ENCODE measurements at places on chromosomes 4 and X.

DNA sequence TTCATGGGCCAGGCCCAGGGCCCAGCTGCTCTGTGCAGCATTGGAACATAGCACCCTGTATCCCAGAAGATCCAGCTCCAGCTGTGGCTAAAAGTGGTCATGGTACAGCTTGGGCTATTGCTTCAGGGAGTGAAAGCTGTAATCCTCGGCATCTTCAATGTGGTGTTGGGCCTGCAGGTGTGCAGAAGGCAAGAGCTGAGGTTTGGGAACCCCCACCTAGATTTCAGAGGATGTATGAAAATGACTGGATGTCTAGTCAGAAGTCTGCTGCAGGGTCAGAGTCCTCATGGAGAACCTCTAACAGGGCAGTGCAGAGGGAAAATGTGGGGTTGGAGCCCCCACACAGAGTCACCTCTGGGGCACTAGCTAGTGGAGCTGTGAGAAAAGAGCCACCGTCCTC, 341.7 kb downstream of the PPP3CA start:
- no peak for DNase-seq

DNA sequence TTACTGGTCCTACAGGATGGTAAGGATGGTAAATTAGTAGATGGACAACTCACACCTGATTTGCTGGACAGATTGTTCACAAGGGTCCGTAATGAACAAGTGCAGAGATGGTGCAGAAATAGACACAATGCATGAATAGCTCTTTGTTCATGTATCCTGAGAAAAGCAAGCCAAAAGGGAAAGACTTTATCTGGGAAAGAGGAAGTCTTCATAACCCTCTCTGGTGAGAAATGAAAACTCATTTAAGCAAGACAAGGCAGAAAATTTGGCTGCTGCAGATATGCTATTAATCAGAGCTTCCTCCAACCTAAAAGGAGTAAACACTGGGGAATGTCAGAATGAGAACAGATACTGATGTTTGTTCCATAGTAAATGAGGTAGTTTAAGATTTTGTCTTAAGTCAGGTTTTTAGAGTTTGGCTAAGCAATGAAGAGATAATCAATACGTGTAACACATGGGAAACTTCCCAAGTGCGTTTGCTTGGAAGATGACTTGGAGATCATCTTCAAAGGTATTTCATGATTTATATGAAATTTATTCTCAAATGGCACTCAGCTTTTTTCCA, 152.4 kb upstream of the BMPR1B start:
- no peak for DNase-seq

DNA sequence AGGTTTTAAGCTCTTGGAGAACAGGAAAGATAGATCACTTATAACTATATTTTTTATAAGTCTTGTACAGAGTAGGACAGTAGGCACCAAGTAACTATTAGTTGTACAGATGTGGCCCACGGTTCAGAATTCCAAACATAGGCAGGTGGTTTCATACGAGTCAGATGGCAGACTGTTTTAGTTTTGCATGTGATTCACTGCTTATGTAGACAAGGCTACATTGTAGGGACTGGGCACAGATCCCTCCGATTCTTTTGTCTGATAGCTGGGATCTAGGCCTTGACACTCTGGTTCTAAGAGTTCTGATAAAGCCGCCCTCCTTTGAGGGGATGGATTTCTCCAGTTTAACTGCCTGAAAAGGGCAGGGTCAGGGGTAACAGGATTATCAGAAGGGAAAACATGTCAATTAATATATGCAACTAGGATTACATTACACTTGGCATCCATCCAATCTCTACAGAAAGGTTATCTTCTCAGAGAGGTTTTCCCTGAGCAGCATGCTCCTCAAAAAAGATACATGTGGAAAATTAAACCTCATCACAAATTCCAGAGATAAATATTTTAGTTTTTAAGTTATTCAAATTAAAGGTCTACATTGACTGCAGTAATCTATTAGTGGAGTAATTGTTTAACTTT, 87.8 kb downstream of the SPRY1 start:
- DNase-seq, result no peak

DNA sequence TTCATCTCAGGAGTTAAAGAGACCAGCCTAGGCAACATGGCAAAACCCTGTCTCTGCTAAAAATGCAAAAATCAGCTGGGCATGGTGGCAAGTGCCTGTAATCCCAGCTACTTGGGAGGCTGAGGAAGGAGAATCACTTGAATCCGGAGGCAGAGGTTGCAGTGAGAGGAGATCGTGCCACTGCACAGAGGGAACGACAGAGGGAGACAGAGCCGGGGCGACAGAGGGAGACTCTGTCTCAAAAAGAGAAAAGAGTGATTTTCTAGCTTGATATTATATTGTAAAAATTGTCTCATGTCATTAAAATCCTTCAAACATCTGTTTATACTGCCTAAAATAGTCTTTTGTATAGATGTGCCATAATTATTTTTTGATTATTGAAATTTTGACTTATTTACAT, 225.4 kb upstream of the AGA start:
- DNase-seq, result no peak

- DNase-seq, result no peak
Measured at GRCh38 chr4:156201050-156201449, 247.4 kb upstream of the CTSO start.

- no peak for DNase-seq
Measured at GRCh38 chrX:39212456-39212855, 411.2 kb downstream of the MID1IP1 start.

DNA sequence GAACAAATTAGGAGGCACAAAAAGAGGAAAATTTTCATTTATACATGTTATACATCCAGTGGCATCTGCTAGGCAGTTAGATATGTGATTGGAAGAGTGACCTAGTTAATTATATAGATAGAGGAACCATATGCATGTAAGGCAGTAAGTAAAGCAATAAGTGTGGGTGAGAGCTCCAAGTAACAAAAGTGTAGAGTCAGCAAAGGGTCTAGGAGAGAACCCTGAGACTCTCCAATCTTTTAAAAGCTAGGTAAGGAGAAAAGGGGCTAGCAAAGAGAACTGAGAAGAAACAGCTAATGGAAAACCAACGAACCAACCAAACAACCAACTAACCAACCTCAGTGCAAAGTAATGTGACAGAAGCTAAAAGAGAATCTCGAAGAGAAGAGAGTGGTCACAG, 3.8 kb upstream of the CFAP299 start:
- DNase-seq, result no peak

- peak; percentile 72 for DNase-seq
Measured at GRCh38 chr4:154560824-154561231, 2.0 kb upstream of the FGB start.

- DNase-seq, result no peak
Measured at GRCh38 chrX:69097451-69098236, 67.6 kb downstream of the PJA1 start.

DNA sequence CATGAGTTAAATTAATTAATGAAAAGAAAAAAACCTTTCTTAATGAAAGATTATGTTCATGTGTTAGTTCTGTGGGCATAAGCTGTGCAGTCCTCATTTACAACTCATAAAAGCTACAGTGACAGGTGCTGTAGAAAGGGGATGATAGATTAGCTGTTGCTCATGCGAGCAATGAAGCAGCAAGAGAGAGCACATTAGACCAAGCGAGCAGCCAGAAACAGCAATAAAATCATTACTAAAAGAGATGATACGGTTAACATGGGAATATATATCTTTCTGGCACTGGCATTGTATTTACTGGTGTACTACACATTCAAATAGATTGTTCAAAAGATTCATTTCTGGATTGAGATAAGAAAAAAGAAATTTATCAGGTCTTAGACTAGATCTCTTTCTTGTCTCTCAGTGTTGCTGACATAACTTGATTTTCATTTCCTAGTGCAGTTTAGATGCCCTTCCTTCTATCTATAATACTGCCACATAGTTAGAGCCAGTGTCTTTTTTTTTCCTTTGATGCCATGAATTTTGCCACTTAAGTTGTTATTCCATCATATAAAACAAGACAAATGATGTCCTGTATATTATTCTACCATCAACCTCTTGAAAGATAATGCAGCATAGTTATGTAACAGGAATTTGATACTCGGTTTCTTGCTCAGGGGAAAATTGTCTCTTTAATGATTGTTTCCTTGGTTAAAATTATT, 164.6 kb downstream of the BANK1 start:
- DNase-seq, result no peak

GRCh38 chr4:134337574-134337973, 136.0 kb upstream of the PABPC4L start:
- DNase-seq, result no peak

DNA sequence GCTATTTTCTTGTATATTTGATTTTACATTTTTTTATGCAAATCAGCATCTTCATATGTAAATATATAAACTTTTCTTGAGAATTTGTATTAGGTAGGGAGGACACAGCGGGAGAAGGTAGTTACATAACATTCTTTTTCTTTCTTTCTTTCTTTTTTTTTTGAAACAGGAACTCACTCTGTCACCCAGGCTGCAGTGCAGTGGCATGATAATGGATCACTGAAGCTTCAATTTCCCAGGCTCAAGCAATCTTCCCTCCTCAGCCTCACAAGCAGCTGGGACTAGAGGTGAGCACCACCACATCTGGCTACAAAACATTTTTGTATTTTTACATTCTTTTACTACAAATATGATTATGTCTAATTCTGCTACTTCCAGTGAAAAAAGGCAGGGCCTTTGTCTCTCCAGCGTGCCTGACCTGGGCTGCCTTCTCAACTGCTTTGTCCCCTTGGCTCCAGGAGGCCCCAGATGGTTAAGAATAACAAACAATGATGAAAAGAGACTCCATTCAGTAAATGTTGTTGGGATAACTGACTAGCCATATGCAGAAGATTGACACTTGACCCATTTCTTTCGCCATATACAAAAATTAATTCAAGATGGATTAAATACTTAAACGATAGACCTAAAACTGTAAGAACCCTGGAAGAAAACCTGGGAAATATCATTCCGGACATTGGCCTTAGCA, 46.5 kb upstream of the FAT4 start:
- DNase-seq, result no peak

DNA sequence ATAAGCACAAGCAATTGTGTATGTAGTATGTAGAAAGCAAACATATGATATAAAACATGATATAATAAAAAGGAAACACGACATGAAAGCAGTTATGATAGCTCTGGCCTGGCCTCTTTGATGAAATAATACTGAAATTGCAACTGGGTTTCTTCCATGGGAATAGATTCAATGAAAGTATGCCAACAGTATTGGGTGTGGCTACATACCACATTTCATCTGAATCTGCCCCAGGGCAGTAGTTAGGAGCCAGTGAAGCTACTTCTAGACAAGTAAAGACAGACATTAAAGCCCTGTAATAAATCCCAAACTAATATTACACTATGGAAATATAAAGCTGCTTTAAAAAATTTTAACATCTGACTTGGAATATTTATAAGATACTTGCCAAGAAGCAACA, 207.3 kb downstream of the FBXW7 start:
- DNase-seq, result peak; percentile 81

DNA sequence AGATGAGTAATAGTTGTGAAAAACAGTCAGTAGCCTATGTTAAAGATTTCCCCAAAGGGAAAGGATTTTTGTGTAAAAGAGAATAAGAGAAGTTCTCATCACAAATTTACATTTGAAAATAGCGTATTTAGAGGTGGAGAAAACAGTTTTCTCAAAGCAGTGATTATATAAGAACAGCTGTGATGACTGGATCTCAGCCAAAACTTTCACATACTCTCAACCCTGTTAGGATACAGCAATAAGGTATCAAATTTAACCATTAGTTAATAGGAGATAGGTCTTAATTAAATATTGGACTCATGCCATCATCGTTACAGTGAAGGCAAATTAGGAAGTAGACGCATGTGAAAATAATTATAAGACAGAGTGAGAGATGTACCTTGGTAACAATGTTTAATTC, 622.7 kb downstream of the PCDH18 start:
- DNase-seq, result no peak

Measured in NCI-H226 (cell line).